NCI-H1930 (cell line): ENCODE measurements at places on chromosomes 1 and 21.

DNA sequence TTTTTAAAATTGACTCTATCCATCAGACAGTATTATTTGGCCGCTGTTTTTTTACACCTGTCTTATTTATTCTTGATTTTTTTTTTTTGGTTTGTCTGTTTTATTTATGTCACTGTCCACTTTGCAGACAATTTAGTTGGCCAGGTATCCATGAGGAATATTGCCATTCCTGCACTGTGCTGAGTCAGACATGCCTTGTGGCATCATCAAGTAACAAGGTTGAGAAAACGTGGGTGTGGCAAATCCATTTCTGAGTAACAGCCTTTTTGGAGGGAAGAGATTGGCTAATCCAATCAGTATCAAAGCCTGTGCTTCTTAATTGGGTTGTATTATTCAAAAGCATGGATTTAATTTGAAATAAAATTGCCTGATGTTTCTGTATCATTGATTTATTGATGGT, 463.1 kb downstream of the USP25 start:
- DNase-seq = no peak

DNA sequence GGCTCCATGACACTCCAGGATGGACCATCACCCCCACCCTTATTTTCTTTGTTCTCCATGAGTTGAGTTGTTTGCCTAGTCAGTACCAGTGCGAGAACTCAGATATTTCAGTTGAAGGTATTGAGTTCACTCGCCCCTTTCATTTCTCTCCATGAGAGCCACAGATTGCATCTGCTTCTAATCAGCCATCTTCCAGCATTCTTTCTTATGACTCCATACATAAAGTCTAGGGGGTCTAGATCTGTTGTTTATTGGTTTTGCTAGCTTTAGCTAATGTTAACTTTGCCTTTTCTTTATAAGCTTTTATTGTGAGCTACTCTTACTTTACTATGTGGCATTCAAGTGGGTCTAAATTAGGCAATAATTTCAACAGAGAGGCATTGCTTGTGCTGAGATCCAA, 71.6 kb upstream of the PDC start:
- no peak for DNase-seq

DNA sequence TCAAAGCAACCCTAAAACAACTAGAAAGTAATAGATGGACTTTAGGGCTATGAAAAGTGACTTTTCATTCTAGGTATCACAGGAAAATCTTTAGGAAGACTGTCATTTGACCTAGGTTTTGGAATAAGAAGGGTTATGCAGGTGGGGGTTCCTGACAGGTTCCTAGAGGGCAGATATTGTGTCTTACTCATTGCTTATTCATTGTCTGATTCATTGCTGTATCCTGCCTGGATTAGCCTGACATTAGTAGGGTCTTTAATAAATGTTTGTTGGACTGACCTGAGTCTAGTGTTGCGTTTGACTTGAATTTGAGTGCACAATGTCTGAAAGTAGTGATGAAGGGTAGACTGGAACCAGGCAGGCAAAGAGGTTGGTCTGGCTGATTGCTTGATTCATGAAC, 6.0 kb downstream of the FNBP1L start:
- no peak for DNase-seq

DNA sequence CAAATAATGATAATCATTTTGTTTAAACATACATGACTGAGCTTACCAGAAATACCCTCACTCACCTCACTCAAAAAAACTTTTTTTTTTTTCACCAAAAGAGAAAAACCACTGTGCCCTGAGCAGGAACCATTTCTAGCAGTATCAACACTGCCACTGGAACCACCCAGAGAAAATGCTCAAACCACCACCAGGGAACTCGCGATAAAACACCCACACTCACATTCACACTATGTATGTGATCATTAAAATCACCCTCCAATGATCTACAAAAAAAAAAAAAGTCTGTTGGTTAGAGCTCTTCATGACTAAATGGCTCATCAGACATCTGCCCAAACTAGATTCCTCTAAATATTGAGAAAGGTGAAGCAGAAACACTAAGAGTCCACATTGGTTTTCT, 11.5 kb downstream of the TIAM1 start:
- DNase-seq = no peak

- DNase-seq = no peak
These were observed 14.3 kb upstream of the OLIG2 start for GRCh38 chr21:33011462-33011861.

DNA sequence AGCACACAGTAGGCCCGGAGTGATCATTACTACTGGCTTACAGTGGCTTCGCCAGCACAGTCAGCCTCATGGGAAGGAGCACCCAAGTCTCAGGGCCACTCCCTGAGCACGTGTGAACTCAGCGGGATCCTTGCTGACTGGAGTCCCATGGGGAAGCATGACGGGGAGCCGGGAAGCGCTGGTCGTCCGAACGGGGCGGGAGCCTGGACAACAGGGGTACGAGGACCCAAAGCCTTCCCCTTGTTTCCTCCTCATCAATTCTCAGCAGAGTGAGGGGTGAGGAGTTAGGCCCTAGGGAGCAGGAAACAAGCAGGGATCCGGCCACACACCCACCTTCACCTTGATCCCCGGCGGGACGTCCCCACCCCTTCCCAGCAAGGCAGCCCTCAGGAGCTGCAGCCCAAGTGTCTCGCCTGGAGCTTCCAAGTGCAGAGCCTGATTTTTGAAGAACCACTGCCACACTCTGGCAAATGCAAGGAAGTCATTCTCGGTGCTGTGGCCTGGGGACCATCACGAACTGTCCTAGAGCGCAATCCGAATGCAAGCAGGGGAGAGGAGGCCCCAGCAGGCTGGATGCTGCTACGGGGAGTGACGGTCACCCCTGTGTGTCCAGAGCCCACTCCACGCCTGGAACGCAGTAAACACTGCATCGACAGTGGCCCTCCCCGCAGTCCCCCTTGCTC, 35.5 kb downstream of the TOMM20 start:
- DNase-seq = no peak

GRCh38 chr1:182817802-182818201, 21.3 kb upstream of the DHX9 start:
- no peak for DNase-seq

DNA sequence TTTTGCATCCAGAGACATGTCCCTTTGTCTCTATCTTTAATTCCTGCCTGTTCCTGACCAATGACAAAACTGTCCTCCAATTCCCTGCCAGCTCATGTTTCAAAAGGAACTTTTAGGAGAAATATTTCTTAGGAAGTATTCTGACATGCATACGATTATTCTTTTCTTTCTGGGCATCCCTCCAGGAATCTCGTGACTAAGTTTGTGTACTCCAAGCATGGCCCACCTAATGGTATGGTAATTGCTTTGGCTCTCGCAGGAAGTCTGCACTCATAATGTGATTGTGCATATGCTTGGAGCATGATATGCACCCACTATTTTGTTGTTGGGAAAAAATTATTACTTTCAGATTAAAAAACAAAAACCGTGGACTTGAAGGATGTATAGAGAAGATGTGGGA, 256.4 kb downstream of the PRDM2 start:
- no peak for DNase-seq
